ENCODE measurements at places on chromosomes 3 and 15.

GRCh38 chr3:79497447-79498111 is 270.2 kb downstream of the ROBO1 start:
- DNase-seq = no peak

DNA sequence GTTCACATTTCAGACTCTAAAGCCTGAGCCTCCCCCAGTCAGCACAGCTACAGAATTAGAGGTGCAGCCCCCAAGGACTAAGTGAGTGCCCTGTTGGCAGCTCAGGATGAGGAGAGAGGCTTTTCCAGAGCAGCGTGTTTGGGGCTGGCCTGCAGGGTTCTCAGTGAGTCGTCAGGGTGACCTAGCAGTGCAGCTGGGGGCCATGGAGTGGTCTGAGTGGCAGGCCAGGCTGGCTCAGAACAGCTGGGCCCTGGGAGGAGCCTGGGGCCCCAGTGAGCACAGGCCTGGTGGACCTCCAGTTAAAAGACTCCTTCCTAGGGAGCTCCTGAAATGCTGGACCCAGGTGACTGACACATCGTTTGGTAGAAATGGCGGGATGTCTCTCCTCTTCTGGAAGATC is 108.3 kb downstream of the SLC49A4 start:
- DNase-seq = no peak

GRCh38 chr15:48477795-48478360 is 146.6 kb downstream of the DUT start:
- no peak for DNase-seq

GRCh38 chr3:14801031-14801430 is 17.7 kb upstream of the FGD5 start:
- no peak for DNase-seq

DNA sequence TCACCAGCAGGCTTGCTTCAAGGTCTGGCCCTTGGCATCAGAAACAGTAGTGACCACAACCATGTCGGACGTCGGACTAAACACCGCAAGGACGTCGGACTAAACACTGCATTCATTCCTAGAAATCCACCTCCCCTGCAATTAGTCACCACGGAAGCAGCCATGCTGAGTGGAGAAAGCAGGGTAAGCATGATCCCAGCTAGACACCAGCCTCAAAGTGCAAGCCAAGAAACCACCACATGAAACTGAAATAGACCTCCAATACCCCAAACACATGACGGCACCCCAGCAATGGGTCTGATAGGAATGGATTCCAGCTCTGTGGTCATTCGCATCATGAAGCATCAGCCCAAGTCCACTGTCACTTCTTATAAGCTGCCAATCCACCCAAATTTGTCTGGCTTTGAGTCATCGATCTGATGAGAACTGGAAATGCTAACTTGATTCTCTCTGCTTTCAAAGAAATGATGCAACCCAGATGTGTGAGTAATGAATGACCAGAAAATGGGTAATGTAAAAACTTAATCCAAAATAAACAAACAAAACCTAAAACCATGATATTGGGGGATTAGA is 348.3 kb upstream of the TMCO5A start:
- DNase-seq = no peak

DNA sequence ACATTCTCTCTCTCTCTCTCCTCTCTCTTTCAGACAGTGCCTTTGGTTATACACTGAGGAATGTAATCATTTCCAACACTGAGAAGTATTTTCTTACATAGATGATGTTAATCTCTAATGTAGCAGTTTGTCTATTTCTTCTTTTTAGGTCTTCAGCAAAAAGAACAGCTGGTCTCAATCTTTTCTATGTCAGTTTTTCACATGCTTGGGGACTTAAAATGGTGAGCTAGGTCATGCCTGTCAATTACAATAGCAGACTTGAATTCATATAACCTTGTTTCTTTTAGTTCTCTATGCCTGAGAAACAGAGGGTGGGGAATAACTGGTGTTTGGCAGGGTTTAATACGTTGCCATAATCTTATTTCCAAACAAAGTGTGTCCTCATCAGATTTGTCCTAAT is 786.2 kb downstream of the SQOR start:
- DNase-seq = no peak

DNA sequence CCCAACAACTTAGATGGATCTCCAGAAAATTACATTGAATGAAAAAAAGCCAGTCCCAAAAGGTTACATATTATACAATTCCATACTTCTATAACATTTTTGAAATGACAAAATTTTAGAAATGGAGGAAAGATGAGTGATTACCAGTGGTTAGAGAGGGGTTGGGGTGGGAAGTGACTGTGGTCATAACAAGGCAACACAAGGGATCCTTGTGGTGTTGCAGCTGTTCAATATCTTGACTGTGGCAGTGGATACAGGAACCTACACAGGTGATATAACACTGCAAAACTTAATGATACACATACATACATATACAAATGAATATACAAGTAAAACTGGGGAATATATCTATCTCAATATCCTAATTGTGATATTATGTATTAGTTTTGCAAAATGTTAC is 9.6 kb downstream of the GOLGB1 start:
- DNase-seq = no peak

DNA sequence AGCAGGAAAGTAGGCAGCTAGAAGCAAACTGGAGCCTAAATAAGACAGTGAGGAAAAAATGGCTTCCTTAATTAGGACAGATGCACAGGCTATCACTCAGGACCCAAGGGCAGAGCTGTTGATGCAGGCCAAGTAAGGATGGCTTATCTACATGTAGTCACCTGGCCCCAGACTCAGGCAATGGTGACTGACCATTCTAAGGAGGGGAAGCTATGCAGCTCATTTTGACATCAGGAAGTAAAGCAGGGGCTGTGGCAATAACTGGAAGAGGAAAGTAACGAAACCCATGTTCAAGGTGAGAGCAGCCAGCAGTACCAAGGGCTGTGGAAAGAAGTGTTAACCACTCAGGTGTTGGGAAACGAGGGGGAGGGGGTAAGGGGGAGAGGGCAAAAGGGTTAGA is 16.2 kb downstream of the ACAD11 start:
- no peak for DNase-seq

DNA sequence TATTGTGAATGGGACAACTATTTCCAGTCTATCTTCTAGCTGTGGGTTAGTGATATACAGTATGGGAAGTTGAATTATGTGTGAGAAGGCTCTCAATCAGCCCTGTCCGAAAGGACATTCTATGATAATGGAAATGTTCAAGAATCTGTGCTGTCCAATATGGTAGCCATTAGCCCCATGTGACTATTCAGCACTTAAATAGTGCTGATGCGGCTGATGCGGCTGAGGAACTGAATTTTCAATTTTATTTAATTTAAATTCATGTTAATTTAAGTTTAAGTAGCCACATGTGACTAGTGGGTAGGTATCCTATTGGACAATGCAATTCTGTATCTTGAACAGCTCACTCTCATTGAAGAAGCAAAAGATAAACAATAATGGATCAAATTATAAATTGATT is 98.5 kb downstream of the MYLK start:
- no peak for DNase-seq

DNA sequence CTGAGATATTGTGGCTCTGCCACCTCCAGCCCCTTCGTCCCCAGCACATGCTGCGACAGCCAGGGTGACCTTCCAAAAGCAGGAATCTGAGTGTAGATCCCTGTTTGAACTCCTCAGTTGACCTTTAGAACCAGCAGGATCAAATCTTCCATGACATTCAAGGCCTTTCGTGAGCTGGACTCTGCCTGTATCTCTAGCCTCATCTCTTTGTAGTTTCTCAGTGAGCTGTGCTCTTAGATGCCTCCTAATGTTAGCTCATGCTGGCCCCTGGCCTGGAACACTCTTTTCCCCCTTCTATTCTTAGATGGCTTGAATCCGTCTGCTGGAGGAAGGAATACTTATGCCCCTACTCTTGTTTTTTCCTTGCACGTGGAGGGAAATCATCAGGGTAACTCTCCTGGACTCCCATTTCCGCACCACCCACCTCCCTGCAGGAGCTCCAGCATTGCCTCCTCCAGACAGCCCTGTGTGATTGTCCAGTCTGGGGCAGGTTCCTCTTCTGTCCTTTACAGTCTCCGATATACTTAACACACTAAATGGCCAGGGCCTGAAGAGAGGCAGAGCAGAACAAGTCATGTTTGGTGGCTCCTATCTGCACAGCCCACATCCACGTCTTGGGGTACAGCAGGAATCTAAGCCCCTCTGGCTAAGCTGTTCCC is 26.7 kb upstream of the CHRNB4 start:
- no peak for DNase-seq

DNA sequence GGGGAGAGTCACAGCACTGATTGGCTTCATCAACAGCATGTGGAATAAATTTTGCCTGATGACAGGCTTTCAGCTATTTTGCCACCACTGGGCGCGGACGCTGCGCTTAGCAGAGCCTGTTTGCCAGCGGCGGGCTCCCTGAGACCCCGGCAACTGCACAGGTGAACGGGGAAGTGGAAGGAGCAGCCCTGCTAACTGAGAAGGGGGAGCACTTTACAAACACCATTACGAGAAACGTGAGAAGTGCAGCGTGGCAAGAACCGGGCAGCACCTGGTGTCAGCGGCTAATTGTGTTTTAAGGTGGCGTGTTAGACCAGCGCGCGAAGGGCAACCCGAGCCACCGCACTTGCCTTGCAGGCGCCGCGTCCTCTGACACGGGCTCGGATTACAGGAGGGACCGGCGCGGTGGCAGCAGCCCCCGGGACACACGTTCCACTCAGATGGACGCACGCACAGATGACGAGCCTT is 307.8 kb upstream of the ARRDC4 start:
- no peak for DNase-seq

GRCh38 chr15:101625184-101625583 is 27.0 kb downstream of the TM2D3 start:
- DNase-seq = no peak

DNA sequence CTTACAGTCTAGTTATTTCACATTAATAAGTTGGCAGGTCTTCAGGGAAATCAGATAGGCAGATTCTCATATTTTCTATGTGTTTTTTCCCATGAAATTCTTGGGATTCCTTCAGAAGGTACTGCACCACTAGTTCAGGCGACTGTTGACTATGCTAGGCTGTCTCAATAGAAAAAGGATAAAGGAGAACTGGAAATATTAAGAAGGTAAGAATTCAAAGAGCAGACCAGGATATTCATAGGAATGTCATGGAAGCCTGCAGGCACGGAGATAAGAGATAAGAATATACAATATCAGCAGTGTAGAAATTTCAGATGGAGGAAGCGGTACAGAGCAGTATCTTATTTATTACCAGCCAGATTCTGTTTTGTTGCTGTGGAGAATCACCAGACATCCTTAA is 432.1 kb upstream of the MDFIC2 start:
- no peak for DNase-seq

- no peak for DNase-seq
Measured at GRCh38 chr3:5084224-5084623, 37.9 kb upstream of the ARL8B start.

DNA sequence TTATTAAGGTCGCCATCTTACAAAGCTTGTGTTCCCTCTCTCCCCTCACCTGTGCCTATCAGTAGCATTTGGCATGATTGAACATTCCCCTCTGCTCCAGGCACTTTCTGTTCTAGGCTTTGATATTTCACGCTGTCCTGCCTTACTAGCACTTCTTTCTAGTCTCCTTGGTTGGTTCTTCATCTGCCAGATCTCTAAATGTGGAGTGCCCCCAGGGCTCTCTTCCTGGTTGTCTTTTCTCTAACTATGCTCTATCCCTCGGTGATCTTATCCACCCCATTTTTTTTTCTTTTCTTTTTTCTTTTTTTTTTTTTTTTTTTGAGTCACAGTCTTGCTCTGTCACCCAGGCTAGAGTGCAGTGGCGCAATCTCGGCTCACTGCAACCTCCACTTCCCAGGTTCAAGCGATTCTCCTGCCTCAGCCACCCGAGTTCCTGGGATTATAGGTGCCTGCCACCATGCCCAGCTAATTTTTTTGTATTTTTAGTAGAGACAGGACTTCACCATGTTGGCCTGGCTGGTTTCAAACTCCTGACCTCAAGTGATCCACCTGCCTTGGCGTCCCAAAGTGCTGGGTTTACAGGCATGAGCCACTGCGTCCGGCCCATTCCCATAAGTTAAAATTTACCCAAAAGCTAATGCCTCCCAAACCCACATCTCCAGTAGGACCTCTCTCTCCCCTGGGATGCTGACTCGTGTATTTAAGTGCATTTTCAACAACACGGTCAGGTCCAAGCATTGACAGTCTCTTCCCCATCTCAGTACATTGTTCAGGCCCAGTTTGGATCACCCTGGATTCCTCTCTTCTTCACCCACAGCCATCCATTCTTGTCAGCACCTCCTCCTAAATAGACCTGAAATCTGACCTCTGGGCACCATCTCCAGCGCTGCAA is 5.2 kb downstream of the NUSAP1 start:
- no peak for DNase-seq

DNA sequence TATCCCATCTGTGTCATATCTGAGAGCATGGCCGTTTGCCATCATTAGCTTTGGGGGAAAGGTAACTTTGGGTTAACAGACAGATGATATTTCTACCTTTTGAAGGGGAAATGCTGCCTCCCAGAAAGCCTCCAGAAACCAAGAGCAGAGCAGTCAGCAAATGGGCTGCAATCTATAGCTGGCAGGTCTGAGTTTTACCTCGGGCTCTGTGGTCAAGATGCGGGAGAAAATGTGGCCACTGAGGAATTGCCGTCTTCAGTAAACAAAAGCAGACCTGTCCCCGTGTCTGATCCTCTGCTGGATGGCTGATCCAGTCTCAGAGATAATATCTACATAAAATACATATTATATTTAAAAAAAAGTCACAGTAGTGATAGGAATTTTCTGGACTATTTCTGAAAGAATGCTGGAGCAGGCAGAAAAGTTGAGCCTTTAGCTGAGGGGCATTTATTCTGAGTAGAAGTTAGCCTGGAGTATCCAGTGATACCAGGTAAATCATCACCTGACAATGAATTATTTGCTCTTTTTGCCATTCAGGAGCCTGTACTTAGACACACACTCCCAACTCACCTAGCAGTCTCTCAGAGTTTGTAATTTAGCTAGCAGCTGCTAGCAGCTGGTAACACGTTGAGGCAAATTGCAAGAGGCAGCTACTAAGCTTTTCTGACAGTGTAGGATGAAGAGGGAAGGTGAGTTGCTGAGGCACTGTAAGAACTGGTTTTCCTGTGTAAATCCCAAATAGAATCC is 285.3 kb upstream of the RARB start:
- DNase-seq = no peak

DNA sequence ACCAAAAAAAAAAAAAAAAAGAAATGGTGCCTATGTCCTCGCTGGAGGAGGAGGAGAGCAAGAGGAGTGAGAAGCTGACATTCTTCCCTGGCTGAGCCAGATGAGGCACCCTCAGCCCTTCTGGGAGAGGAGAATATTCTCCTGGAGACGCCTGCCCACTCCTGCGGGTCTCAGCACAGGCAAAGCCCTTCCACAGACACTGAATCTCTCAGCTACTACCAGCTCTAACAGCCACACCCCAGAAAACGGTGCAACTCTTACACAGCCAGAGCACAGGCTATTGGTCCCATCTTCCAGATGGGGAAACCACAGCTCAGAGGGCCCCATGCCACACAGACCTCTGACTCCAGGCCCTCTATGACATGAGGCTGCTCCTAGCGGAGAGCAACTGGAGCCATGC is 5.7 kb downstream of the RASL12 start:
- DNase-seq = no peak

GRCh38 chr3:120457827-120458226 is 7.0 kb upstream of the FSTL1 start:
- DNase-seq = no peak
